C1 segment of cervical spinal cord (tissue), 14 donors: ENCODE measurements at places on chromosomes 4 and X.

DNA sequence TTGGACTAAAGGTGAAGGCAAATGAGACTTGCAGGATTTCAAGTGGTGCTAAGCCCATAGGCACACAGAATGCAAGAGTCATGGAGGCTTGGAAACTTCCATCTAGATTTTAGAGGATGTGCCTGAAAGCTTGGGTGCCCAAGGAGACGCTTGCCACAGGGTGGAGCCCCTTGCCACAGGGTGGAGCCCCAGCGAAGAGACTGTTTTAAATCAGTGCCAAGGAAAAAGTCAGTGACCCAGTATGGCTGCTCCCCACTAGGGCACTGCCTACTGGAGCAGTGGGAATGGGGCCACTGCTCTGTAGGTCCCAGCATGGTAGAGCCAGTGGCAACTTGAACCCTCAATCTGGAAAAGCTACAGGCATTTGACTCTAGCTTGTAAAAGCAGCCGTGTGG lies 794.2 kb upstream of the LCORL start:
- DNase-seq = no peak

- no peak for DNase-seq
Observed at GRCh38 chr4:67909905-67910584, 26.2 kb upstream of the TMPRSS11D start.

GRCh38 chrX:137896123-137896522 lies 330.2 kb downstream of the ZIC3 start:
- DNase-seq = no peak

- DNase-seq = no peak
Observed at GRCh38 chr4:75909405-75909804, 7.2 kb upstream of the PPEF2 start.

GRCh38 chr4:14841801-14842768 lies 160.2 kb upstream of the CPEB2 start:
- DNase-seq = no peak

DNA sequence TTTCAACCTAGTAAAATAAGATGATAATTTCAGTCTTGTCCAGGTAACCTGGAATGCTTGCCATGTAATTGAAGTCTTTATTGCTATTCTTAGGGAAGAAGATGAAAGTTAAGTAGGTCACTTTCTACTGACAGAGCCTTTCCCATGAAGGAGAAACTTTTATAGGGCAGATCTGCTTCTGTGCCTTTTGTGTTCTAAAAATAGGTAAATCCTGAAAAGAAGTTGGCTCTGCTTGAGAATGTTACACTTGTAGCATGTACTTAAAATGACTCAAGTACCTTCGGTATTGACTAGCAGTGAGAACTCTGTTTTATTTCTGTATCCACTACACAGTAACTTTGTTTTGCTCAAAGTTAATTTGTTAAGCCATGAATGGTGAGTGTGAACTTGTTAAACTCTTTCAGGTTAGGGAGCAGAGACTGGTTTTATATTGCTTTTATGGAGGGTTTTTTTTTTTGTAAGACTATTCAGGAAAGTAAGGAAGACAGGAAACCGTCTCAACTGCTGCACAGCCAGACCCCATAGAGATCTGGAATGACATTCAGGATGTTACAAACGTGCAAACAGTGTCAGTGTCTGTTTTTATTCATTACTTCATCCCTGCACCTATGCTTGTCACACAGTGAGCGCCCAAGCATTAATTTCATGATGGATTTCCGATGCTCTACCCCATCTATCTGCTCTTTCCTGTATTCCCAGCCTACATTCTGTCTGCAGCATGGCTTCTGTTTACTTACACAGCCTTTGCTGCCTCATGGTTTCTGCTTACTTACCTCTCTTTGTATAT lies 53.0 kb downstream of the SEPTIN11 start:
- DNase-seq = no peak

DNA sequence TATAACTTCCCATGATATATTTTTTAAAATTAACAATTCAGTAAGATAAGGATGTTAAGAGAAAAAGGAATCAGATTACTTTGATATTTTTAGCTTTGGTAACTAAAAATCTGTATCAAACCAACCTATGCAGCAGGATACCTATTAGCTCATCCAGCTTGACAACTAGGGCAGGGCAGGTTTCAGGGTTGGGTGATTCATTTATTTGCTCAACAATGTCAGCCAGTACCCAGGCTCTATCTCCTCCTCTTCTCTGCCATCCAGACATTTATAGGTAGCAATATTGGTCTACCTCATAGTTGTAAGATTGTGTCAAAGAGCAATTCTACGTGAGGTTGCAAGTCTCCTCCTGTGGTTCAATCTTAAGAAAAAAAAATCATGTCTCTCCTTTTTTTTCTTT lies 421.9 kb downstream of the ANKRD50 start:
- no peak for DNase-seq

- DNase-seq = no peak
Observed at GRCh38 chr4:173492315-173492714, 37.7 kb downstream of the HAND2 start.

DNA sequence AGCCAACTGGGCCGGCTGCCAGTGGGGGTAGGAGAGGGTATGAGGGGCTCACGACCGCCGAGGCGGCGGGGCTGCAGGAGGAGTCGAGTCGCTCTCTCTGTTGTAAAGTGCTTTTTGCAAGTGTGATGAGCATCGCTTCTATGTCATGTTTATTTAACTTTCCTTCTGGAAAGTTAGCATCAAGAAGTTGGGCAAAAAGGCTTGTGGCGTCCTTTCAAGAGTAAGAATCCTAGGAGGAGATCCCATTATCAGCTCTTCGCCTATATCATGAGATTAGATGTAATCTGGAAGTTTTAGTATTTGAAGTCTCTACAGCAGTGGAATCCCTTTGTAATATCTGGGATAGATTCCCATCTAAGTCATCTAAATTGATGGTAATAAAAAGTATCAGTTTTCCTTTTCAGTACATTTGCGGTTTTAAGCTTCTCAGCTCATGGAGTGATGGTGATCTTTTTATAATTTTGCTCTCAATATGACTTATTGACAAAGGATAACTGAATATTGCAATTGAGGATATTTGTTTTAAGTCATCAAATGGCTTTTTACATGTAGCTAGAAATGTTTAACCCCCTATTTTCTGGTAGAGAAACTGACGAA lies 1.7 kb downstream of the GALNT7 start:
- no peak for DNase-seq

- DNase-seq = no peak
Observed at GRCh38 chr4:156976147-156976546, 4.5 kb upstream of the PDGFC start.

DNA sequence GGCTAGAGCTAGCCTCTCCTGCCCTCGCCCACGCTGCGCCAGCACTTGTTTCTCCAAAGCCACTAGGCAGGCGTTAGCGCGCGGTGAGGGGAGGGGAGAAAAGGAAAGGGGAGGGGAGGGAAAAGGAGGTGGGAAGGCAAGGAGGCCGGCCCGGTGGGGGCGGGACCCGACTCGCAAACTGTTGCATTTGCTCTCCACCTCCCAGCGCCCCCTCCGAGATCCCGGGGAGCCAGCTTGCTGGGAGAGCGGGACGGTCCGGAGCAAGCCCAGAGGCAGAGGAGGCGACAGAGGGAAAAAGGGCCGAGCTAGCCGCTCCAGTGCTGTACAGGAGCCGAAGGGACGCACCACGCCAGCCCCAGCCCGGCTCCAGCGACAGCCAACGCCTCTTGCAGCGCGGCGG lies at the start of gene AR:
AR (plus strand) TSS at position 204 of the 400 bp plus-strand sequence. CDS start 1,126 bp downstream, outside the sequence.
- DNase-seq = no peak

- no peak for DNase-seq
Observed at GRCh38 chr4:119026662-119027444, 108.8 kb upstream of the MYOZ2 start.

DNA sequence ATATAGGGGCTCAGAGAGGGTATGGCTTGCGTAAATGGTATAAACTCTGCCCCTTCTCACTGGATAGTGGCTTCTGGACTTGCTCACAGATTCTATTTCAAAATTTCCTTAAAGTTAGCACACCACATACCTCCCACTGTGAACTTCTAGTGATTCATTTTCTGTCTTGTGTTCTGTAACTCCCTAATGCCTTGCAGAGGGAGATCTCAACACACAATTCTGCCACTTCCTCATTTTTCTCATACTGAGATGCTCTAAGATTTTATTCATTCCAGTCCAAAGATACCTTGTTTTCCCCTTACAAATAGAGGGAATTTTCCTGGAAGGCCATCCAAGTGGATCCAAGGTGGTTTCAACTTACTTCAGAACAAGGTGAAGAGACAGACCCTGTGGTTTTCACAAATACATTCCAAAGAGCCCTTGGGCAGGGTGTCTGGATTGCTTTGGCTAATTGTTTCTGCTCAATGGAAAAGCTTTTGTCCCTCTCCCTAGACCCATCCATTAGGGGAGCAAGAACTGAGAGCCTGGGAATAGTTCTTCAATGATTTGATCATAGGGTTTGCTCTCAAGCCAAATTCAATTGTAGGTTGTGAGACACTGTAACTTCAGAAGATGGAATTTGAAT lies 52.1 kb upstream of the CAPN6 start:
- no peak for DNase-seq

- DNase-seq = no peak
Observed at GRCh38 chrX:25013632-25014365, 2.0 kb downstream of the ARX start.

DNA sequence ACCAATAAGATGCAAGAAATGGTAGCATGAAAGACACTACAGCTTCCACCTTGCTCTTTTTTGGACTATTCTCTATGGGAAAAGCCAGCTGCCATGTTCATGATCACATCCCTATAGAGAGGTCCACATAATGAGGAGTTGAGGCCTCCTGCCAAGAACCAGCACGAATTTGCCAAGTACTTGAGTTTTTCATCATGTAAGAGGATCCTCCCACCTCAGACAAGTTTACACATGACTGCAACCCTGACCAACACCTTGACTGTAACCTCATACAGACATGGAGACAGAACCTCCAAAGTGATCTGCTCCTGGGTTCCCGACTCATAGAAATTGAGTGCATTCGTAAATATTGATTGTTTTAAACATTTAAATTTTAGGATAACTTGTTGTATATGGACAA lies 135.2 kb upstream of the TSPAN5 start:
- DNase-seq = no peak

DNA sequence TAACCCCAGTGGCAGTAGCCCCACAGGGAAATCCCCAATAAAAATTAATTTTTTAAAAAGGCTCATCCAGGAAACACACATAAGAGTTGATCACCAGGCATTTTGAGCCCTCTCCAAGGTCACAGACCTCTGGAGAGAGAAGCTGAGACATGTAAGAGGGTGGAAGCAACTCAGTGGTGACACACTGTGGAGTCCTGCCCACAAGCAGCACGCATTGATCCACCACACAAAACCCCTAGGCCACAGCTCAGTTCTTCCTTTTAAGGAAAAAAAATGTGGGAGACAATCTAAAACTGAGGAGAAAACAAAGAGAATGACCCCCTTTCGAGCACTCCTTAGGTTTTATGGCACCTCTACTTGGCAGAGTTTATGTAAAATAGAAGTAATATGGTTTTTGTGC lies 71.7 kb upstream of the S100G start:
- DNase-seq = no peak

GRCh38 chrX:129590596-129590995 lies 50.5 kb downstream of the OCRL start:
- no peak for DNase-seq

DNA sequence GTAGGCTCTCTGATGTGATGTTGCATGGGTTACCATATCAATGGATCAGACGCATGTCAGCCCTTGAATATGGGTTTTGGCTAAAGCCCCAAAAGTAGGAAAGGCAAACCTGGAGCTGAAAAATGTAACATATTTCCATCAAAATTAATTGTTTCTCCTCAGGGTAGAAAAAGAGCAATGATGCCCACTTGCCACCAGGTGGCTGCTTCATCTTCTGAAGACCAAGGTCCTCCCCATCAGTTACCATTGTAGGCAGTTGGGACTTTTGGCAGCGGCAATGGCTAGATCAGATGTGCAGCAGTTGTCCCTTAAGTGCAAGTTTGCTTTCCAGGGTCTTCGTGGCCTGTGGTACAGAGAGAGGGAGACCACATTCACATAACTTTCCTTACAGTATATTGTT lies 118.2 kb downstream of the NAF1 start:
- DNase-seq = no peak
